Retina (tissue), 1 donor: ENCODE measurements at places on chromosomes 1 and 21.

GRCh38 chr1:6102532-6102845, 56.8 kb downstream of the KCNAB2 start:
- no peak for DNase-seq

GRCh38 chr1:150008699-150009098, 1.8 kb downstream of the OTUD7B start:
- DNase-seq, result peak; percentile 3

DNA sequence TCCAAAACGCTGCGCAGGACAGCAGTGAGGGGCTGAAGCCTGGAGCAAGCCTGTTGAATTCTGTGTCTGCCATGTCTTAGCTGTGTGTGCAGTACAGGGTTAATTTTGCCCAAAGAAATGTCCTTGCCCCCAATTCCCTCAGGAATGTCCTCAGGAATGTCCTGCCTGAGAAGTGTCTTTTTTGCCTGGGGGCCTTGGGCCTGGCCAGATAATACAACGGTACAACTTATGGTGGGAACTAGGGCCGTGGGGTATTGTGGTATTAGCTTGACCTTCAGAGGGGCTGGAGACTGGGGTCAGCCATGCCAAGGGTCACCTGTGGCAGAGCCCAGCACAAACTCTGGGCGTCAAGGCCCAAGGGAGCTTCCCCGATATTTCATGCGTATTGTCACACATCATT, 107.7 kb downstream of the AJAP1 start:
- DNase-seq, result no peak

DNA sequence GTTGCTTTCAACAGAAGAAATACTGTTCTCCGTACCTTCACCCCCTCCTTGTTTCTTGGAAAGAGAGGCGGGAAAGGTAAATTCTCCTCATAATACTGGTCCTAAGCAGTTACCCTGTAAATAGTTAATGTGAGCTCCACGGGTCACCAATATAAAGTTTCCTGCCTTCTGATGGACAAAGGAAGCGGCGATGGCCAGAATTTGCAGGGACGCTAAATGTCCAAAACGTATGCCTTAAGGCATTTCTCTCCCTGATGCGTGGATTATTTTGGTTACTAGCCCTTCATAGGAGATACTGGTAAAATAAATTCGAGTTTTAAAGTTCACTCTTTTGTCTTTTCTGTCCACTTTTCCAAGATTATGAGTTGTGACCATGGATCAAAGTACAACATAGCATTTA, 898 bp upstream of the PTGS2 start:
- DNase-seq, result no peak

- DNase-seq, result no peak
Measured at GRCh38 chr1:222068937-222069336, 327.0 kb upstream of the DUSP10 start.

- DNase-seq, result no peak
Measured at GRCh38 chr1:89910780-89911179, 84.1 kb upstream of the ZNF326 start.

- DNase-seq, result no peak
Measured at GRCh38 chr1:14439015-14439414, 159.5 kb upstream of the KAZN start.

DNA sequence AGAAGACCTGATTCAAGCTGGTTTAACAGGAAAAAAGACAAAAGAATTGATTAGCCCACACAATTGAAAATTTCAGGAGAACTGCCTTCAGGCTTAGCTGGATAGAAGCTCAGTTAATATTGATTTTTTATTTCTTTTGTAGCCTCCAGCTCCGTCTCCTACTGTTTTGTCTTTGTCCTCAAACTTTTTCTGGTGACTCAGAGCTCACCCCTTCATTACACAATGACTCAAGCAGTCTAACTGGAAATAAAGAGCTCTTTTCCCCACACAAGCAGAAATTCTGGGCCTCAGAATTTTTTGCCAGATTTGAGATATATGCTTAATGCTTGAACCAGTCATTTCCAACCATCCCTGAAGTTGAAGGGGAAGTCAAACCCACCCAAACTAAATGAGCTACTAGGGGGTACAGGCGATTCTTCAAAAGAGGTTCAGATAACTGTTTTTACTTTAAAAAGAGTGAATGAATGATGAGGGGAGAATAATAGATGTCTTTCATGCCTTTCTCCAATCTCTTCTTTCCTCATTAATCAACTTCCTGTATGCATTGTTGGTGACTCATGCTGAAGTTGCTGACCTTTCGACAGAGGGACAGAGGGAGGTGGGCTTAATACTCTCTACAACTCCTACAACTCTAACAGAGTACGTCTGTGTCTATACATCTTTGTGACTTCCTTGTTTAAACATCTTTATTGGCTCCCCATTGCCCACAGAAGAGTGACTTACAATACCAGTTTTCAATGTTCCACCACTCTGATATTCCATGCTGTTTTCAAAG, 6.2 kb upstream of the ACP6 start:
- no peak for DNase-seq

GRCh38 chr1:164683235-164683634, 124.3 kb downstream of the PBX1 start:
- DNase-seq, result no peak

DNA sequence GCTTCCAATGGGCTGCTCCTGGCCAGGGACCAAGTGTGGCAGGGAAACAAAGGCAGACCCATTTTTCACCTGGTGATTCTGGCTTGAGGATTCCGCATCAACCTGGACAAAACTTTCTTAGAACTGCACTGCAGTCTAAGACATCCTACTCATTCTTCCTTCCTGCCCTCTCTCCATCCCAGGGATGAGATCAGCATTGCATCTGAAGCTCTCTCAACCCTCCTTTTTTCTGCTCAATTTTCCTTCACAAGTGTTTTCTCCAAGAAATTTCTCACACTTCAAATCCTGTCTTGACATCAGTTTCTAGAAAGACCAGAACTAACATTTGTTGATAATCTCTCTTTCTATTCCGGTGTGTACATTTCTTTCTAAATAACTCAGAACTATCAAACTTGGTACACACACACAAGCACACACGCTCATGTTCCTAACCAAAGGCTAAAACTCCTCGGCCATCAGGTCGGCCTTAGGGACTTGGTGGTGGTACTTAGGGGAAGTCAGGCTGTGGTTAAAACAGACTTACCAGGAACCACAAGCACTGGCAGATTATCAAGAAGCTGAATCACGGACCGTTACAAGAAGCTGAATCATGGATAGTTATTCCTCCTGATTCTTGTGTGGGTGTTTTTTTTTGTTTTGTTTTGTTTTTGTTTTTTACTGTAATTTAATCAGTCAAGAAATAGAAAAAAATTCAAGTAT, 21.0 kb upstream of the CXADR start:
- DNase-seq, result no peak

DNA sequence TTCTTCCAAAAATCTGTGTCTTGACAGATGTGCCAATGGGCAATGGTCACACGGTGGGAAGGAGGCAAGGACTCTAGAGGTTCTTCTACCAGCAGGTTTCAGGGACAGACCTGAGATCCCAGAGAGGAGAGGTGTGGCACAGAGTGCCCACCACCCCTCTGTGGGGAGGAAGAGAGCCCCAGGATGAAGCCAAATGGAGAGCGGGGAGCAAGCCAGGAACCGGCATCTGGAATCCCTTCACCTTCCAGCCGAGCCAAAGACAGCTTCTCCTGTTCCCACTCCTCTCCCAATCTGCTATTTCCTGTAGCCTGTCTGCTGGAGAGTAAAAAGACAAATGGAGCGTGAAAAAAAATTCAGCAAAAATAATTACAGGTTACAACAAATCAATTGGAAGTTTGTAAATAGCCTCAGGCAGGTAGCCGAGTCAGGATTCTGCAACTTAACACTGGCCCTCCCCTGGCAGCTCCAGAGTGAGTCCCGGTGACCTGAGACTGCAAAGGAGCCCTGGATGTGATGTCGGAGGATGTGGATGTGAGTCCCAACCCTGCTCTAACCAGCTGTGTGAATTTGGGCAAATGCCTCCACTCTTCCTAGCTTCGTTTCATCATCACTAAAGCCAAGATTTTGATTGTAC, 45.4 kb upstream of the LRRN2 start:
- no peak for DNase-seq

DNA sequence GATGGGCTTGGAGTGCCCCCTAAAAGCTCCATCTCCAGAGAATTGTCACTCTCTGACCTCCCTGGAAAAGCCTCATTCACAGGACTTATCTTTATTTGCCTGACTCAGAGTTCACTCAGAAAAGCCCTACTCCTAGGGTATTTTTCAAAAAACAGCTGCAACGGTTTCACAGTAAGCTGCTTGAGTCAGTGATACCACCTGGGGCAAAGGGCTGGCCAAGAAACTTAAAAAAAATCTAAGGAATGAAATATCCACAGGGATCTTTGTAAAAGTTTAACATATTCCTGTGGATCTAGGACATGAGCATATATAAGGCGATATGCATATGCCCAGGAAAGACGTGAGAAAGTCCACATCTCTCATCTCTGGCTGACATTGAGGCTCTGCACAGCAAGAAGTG, 33.8 kb upstream of the TSPAN2 start:
- no peak for DNase-seq

DNA sequence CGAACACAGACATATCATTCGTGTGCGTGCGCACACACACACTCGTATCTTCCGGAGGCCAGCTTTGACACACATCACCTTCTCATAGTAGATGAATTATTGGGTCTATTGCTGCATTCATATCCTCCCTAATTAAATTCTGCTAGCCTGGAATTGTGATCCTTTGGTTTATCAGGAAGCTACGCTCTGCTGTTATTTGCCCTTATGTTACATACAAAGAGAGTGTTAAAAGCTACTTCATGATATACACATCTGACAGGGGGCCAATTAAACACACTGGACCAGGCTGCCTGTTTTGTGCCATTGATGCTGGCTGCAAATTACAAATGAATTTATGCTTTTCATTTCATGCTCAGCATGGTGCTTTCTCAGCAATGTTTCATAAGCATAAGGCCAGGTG, 252.0 kb downstream of the RHOU start:
- DNase-seq, result no peak

DNA sequence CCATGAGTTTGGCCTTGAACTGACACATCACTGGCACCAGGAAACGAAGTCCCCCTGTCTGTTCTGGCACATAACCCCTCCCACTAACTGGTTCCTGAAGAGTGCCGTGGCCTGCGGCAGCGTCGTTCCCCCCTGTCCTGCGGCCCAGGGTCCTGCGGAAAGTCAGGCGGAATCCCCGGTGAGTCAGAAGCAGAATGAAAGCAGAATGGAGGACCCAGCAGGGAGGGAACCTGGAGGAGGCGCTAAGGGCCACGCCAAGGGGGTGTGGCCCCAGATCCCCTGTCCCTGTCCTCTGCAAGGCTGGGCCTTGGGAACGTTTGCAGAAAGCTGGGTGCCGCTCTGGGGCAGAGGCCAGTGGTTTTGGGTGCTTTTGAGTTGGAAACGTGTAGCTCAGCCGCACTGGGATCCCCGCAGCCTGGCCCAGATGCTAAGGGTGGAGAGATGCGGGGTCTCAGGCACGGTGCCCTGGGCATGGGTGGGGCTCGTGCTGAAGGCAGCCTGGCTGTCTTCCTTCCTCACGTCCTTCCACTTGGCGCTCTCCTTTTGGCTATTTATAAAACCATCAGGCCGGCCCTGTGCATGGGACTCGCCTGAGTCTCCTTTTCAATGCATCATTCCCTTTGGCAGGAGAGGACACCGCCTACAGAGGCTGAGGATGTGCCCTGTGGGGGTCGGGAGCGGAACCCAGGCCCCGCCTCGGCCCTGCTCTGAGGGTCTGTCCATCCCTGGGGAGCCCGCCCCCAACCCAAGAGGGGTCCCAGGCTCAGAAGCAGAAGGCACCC, 36.2 kb downstream of the TP73 start:
- DNase-seq, result no peak

DNA sequence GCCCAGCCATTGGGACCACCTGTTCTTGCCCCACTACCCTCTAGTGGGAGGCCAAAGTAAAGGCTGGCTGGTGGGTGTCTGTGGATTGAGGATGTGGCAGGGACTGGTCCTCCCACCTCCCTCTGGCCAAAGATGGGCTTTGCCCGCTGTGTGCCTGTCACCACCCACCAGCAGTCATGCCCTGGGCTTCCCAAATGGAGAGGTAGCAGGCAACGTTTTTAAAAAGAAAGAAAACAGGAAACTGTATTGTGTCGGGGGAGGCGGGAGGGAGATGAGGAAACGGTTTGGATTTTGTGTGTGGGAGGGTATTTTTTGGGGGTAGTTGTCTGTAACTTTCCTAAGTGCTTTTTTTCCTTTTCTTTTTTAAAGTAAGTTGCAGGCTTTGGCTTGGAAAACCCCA, 30.1 kb downstream of the SZRD1 start:
- DNase-seq, result no peak

- DNase-seq, result peak; percentile 48
Measured at GRCh38 chr1:57494530-57495079, 70.7 kb upstream of the DAB1 start.

DNA sequence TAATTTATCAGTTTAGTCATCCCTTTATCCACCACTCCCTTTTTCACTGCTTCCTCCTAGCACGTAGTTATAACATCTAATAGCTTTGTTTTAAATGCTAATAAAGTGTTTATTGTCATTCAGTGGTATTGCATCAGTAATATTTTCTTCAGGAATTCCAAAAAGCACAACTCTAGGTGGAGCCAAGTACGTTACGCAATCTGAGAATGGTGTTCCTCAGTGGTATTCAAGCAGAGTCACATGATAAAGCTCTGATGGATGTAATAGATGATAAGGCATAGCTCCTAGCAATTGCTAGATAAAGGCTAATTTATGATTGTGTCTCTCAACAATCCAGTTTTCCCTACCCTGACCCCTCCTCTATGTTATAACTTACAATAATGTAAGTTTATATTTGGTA, 494.6 kb upstream of the ADGRL4 start:
- no peak for DNase-seq

DNA sequence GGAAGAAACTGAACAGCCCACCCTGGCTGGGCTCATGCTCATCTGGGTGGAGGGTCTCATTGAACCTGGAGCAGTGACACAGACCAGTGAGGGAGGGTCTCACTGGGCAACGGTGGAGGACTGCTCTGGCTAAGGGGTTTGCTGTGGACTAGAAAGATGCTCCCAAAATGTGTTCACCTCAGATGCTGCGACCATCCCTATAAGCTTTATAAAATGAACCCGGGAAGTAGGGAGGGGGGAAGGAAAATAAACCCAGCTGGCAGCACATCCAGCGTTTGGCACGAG, 34.5 kb upstream of the LBR start:
- DNase-seq, result no peak

DNA sequence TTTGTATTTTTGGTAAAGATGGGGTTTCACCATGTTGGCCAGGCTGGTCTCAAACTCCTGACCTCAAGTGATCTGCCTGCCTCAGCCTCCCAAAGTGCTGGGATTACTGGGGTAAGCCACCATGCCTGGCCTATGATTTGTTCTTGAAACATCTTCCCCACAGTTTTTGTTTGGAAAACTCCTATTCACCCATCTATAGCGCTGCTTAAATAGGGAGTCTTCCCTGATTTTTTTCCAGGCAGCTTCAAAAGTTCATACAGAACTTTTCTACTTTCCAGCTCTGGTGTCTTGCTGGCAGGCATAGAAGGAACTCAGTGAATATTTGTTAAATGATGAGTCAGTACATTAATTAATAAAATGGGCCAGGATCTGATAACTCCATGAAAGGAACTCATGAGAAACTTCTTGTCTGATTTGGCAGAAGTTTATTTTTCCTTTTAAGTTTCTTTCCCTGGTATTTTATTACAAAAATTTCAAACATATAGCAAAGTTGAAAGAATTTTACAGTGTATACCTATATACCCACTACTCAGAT, 33.0 kb upstream of the TTC22 start:
- DNase-seq, result no peak
